ENCODE measurements at places on chromosomes 3 and 15.

- DNase-seq = peak; percentile 84
Observed at GRCh38 chr3:150062492-150062891, 91.8 kb upstream of the PFN2 start.

DNA sequence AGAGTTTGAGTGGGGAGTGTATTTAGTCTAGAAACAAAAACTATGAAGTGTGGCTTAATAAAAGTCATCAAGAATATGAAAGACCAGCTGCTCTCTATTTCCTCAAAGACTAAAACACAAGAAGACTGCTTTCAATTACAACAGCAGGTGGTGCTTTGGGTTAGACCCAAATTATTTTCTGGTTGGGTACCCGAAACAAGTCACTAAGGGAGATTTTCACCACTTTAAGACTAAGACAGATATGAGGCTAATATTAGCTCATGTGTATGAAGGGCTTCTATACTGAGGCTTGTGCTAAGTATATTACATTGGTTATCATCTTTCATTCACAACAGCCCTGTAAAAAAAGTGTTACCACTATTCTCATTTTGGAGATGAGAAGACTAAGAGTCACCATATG lies 43.1 kb downstream of the COL8A1 start:
- DNase-seq = no peak

GRCh38 chr3:43995547-43996378 lies 245.9 kb upstream of the TOPAZ1 start:
- no peak for DNase-seq

DNA sequence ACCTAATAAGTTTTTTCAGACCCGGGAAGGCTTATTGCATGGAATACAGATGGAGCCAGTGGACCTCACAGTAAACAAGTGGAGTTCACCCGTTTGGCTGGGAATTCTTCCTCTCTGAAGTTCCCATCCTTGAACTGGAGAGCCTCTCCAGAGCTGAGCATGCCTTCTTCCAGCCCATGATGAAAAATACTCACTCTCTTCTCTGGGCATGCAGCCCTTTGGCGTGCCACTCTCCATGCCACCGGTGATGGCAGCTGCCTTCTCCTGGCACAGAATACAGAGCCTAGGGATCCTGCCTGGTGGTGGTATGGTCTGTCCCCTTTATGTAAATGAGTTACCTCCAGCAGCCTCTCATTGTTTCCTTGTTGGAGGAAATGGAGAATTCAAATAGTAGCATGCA lies 150.8 kb downstream of the LEKR1 start:
- no peak for DNase-seq

DNA sequence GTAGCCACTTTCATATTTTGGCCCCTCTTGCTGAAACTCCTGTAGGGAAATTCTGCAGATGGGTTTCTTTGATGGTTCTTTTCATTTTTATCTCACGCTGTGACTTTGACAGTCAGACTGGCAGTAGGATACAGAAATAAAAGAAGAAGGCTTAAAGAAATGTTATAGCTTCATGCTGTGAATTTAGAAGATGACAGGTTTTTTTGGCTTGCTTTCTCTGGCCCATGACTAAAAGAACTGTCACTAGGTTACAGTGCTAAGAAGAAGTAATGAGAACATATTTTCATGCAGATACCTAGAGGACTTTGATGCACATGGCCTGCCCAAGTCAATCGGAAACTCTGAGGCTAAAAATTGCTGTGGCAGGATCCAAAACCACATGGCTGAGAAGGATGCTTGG lies 334.5 kb downstream of the EPHA6 start:
- DNase-seq = no peak

DNA sequence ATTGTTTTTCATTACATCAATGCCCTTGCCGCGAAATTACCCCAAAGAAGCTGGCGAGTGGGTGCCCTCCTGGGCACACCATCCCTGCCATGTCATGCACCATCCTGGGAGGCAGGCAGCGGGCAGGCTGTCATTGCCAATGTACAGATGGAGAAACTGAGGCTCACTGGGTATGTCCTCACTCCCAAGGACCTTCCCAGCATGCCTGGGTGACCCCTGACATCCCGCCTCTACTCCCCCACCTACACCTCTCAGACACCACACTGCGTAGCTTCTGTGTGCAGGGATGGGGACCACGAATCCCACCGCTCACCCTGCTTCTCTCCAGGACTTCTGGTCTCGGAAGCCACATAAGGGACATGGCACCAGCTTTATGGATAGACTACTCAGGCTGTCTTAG lies 41.0 kb upstream of the SLC41A3 start:
- no peak for DNase-seq

All from fibroblast of mammary gland (primary cell).